ENCODE measurements at places on chromosomes 16 and 17.

- DNase-seq = no peak
These were observed 57.9 kb downstream of the GNA13 start for GRCh38 chr17:64998436-64999190.

- no peak for DNase-seq
These were observed 11.7 kb downstream of the NDUFAB1 start for GRCh38 chr16:23584186-23585076.

GRCh38 chr17:46745376-46745775 lies 73.1 kb downstream of the WNT3 start:
- no peak for DNase-seq

- no peak for DNase-seq
These were observed 59.2 kb upstream of the ZNF750 start for GRCh38 chr17:82898976-82899514.

DNA sequence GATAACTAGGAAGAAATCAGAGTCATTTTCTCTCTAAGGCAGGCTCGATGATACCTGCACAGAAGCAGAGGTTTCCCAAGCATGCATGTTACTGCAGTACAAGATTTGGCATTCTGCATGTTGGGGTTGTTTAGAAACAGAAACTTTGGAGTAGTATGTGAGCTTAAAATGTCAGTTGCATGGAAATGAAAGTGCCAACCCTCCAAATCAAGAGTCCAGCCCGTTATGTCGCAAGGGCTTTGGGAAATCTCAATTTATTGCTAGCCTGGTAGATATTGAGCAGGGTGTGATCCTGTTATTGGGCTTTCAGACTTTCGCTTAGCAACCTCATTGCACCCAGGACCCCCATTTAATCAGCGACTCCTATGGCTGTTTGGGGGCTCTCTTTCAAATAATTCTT lies 490.8 kb downstream of the MAF start:
- no peak for DNase-seq

DNA sequence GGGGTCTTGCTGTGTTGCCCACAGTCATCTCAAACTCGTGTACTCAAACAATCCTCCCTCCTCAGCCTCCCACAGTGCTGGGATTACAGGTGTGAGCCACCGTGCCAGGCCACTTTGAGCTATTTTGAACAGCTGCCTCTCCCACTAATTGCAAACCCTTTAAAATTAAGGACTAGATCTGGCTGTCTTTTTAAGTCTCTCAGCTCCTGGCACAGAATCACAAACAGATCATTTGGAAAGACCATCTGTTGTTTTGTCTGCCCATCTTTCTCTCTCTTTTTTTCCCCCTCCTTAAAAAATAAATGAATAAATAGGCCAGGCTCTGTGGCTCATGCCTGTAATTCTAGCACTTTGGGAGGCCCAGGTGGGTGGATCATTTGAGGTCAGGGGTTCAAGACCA lies 10.9 kb upstream of the STAT3 start:
- no peak for DNase-seq

DNA sequence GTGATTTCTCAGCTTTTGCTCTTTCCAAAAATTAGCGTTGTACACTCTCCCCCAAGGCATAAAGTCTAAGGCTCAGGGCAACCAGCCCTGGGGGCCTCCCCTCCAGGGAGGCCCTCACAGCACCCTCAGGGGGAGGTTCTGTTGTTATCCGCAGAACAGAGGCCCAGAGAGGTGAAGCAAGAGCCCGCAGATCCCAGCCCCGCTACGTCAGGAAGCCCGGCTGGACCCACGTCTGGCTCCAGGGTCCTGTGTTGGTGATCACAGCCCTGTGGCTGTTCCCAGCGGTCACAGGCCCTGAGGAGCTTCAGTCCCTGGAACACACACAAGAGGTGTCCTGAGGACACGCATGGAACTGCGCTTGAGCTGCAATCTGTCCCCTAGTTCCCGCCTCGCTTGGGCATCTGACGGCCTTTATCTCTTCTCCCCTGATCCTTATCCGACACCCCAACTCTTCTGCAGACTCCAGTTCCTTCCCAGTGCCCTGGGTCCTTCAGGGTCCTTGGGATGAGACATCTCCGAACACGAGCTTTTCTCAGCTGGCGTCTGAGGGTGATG lies 1.1 kb upstream of the ZG16B start:
- no peak for DNase-seq

DNA sequence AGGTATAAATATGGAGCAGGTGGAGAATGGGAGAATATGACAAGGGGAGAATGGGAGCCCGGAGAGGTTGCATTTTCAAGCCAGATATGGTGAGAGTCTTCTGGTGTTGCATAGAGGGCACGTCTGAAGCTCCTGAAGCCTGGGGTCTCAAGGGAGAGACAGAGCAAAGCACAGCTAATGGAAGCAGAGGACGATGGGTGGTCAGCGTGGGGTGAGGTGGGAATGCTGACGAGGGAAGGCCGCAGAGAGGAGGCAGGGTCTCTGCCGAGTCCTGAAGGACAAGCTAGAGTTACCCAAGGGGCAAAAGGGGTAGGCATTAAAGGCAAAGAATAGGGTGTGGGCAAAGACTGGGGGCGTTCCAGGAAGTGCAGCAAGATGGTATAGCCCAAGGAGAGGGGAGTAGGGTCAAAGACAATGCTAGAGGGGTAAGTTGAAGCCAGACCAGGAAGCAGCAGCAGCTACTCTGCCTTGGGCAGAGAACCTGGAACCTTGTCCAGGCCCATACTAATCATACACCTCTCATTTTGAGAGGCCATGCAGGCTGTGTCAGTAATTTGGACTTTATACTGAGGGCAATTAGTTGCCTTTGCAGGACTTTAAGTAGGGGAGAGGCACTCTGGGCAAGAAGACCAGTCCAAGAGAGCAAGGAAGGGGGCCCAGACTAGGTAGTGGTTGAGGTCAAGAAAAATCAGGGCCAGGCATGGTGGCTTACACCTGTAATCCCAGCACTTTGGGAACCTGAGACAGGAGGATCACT lies 2.7 kb downstream of the OTOP3 start:
- no peak for DNase-seq

- no peak for DNase-seq
These were observed 10.1 kb downstream of the KCTD5 start for GRCh38 chr16:2692251-2692947.

- no peak for DNase-seq
These were observed 116.1 kb upstream of the METRNL start for GRCh38 chr17:82963104-82963950.

DNA sequence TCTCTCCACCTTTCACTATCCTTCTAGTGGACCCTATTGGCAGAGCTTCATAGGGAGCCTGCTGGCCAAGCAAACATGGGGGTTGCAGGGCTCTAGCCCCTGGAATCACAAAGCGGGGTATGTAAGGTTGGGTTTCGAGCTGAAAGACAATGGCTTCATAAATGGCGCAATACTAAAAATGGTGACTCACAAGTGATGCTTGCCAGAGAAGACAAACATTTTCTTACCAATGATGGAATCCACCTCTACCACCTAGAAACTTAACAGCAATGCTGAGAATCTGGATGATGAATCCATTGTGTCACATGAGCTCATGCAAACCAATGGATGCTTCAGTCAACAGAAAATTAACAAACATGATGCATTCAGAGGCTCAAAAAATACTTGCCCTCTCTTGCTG lies 375.3 kb upstream of the PSMD7 start:
- DNase-seq = no peak

DNA sequence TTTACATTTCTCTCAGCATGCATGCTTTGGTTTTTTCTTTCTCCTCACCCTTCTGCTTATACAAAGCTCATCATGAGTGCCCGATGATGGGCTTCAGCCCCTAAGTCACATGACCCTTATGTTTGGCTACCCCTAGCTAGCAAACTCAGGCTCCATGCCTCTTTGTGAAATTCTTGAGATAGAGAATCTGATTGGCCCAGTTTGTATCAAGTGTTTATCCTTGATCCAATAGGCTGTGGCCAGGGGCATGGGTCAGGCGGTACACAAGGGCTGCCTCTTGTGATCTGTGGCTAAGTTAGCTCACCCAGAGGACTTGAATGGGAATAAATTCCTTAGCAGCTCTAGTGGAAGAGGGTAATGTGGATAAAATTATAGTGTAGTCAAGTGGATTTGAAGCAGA lies 11.5 kb upstream of the TOX3 start:
- no peak for DNase-seq

- no peak for DNase-seq
These were observed 104.4 kb downstream of the AMFR start for GRCh38 chr16:56320811-56321558.

DNA sequence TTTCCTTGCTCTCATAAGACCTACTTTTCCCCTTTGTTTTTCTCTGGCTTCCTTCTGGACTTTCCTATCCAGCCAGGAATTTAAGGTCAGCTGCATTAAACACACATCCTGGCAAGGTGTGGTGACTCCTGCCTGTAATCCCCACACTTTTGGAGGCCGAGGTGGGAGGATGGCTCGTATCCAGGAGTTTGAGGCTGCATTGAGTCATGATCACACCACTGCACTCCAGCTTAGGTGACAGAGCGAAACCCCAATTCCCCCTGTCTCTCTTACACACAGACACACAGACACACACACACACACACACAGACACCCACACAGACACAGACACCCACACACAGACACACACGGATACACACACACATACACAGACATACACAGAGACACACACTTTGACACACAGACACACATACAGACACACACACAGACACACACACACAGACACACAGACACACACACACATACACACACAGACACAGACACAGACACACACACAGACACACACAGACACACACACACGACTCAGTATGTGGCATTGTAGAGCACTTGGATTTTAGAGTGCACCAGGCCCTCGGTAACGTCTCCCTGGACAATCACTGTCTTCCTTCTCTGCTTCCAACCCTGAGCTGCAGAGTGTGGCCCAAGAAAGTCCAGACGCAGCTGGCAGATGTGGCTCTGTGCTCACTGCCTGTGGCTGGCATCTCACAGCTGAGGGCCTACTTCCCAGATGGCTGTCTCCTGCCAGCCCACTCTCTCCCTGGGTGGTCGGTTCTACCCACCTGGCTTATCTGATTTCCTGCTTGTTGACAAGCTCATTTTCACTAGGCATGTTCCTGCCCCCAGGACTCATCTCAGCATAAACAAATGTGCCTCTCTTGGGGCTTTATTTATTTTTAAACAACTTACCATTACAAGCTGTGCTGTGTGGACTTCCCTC lies 39.0 kb downstream of the NLRP1 start:
- DNase-seq = no peak

- DNase-seq = no peak
These were observed 20.0 kb downstream of the MTHFSD start for GRCh38 chr16:86534779-86535615.

DNA sequence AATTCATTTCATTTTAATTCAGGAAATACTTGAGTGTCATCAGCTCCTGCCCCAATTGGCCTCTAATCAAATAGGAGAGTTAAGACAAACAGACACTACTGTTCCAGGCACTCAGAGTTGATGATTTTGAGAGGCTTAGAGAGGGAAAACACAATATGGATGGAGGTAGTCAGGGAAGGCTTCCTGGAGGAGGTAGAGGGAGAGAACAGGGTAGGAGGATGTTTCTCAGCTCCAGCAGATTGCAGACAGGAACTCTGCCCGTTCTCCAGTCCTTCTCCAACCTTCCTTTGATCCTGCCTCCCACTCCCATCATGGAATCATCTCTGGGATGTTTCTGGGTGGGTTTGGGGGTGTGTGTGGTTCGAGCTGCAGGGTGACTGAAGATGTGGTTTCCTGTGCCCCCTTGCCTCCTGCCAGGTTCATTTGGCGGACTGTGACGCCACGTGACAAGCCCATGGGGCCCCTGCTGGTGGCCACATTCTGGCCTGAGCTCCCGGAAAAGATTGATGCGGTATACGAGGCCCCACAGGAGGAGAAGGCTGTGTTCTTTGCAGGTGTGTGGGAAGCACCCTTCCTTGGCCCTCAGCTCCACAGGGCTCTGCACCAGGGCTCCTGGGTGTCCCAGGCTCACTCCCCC lies 12.2 kb upstream of the LPCAT2 start:
- DNase-seq = no peak

DNA sequence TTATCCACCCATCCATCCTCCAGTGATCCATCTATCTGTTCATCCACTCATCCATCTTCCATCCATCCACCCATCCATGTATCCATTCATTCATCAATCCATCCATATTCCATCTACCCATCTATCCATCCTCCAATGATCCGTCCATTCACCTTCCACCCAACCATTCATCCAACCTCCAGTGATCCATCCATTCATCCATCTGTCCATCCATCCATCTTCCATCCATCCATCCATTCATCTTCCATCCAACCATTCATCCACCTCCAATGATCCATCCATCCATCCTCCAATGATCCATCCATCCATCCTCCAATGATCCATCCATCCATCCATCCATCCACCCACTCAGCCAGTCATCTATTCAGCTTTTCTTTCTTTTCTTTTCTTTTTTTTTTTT lies 156.5 kb upstream of the WSCD1 start:
- DNase-seq = no peak

DNA sequence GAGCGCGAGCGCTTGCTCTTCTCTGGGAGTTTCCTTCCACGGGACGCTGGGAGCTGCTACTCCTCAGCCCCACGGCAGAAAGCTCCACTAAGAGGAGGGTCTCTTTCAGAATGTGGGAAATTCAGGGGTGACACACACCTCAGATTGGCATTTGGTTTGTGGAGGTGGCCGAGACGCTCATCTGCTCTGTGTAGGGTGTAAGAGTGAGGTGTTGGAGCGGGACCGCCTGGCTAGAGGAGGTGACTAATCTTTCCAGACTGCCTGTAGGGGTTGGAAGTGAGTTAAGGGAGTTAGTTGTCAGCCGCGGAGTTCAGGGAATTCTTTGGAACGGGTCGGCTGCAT lies 735 bp downstream of the PSMD11 start:
- DNase-seq = peak; percentile 4

DNA sequence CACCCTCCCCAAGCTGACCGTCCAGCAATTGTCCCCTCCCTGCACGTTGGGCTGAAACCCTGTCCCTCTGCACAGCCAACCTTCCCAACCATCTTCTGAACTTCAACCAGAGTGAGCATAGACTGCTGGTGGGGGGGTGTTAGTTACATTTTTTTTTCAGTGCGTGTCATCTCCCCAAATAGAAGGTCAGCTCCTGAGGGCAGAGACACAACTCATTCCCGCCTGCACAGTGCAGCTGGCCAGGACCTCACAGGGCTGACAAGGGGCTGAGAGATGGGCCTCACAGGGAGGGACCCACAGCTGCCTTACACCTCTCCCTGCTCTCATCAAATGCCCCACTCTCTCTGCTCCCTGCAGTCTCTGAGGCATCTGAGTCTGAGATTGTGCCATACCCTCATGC lies 8.4 kb downstream of the SRL start:
- no peak for DNase-seq

DNA sequence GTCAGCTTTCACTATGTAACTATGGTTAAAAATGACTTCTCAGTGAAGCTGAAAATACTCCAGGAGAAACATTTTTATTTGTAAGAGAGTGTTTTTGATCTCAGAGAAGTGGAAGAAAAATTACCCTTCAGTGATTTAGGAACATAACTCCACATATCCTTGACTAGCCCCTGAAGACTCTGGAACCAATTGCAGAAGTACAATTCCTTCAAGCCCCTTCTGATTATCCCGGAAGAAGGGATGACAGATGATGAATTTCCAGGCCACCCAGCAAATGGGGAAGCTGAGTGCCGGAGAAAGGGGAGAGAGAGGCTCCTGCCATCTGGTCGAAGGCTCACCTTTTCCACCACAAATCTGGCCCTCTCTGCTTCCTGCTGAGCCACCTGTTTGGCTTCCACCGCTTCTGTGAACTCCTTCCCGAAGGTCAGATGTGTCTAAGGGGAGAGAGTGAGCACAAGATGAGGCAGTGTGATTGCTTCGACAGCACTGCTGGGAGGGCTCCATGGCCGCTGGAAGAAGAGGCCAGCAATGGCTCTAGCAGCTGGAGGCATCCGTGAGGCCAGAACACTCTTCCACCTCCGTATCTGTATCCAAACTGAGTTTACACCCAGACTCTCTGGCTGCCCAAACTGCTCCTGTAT lies 8.1 kb downstream of the PHB1 start:
- no peak for DNase-seq

Data from stimulated activated CD8-positive, alpha-beta memory T cell treated with anti-CD3 and anti-CD28 coated beads, Interleukin-2, amount 100 ng/mL, for 1 hour (primary cell).